ENCODE measurements at places on chromosomes 12 and 14.

- no peak for DNase-seq
Measured at GRCh38 chr12:12891881-12892355, 556 bp downstream of the GPRC5A start.

- DNase-seq = no peak
Measured at GRCh38 chr12:124716208-124717130, 147.2 kb downstream of the SCARB1 start.

DNA sequence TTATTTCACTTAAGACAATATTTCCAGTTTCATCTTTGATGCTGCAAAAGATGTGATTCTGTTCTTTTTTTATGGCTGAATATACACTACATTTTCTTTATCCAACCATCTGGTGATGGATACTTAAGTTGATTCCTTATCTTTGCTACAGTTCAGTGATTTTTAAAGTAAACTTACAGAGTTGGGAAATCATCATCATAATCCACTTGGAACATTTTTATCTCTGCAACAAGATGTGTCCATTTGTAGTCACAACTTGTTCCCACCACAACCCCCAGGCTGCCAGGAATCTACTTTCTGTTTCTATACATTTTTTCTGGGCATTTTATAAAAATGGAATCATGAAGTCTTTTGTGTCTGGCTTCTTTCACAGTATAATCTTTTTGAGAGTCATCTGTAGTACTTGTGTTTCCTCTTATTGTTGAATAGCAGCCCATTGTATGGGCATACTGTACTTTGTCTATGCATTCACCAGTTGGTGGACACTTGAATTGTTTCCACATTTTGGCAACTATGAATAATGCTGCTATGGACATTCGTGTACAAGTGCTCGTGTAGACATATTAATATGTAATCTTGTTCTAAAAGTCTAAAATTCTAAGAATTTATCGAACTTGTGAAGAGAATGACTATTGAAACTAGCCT lies 212.5 kb upstream of the DDHD1 start:
- no peak for DNase-seq

GRCh38 chr12:68102163-68102562 lies 57.4 kb downstream of the IFNG start:
- DNase-seq = no peak

- no peak for DNase-seq
Measured at GRCh38 chr12:23008623-23009022, 383.7 kb downstream of the ETNK1 start.

GRCh38 chr12:104909761-104910160 lies 48.3 kb downstream of the SLC41A2 start:
- DNase-seq = no peak

- DNase-seq = no peak
Measured at GRCh38 chr12:57235017-57235727, 5.7 kb downstream of the SHMT2 start.

DNA sequence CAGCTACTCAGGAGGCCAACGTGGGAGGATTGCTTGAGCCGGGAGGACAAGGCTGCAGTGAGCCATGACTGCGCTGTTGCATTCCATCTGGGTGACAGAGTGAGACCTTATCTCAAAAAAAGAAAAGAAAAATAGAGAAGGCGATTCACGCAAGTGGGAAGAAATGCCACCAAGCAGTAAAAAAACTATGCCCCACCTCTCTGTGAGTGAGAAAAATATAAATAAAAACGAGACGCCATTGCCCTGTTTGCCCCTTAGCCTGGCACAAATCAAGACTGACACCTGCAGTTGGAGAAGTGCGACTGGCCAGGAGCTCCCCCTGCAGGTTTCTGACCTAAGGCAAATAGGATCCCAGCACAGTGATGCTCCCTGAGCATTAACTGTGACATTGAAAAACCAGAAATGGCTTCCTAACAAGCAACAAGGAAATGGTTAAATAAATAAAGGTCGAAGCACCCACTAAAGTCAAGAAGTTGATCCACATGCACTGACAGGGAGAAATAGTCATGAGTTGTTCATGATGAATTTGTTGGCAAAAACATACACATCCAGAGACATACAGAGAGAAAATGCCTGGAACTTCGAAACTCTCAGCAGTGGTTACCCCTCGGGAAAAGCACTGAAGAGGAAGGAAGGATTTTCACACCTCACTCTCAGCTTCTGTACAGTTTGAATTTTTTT lies 21.1 kb downstream of the GSC start:
- DNase-seq = peak; percentile 9

- no peak for DNase-seq
Measured at GRCh38 chr14:58763210-58763609, 125.4 kb downstream of the DACT1 start.

DNA sequence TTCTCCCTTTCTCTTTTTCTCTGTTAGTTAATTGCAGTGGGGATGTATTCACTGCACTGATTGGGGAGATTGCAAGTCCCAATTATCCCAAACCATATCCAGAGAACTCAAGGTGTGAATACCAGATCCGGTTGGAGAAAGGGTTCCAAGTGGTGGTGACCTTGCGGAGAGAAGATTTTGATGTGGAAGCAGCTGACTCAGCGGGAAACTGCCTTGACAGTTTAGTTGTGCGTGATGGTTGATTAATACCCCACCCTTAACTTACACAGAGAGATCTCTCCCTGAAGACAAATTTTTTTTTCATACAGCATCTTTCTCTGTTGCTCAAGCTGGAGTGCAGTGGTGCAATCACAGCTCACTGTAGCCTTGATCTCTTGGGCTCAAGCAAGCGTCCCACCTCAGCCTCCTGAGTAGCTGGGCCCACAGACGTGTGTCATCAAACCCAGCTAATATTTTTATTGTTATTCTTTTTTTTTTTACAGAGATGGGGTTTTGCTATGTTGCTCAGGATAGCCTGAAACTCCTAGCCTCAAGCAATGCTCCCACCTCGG lies 4.6 kb downstream of the C1S start:
- DNase-seq = no peak

GRCh38 chr14:49957089-49957852 lies 64.4 kb downstream of the ARF6 start:
- no peak for DNase-seq

- DNase-seq = no peak
Measured at GRCh38 chr12:4091016-4091743, 182.4 kb upstream of the CCND2 start.

- DNase-seq = no peak
Measured at GRCh38 chr12:10705655-10706054, 17.5 kb downstream of the YBX3 start.

- no peak for DNase-seq
Measured at GRCh38 chr12:694734-695503, 31.7 kb upstream of the NINJ2 start.

GRCh38 chr12:64639466-64639865 lies 29.2 kb downstream of the RASSF3 start:
- DNase-seq = no peak

DNA sequence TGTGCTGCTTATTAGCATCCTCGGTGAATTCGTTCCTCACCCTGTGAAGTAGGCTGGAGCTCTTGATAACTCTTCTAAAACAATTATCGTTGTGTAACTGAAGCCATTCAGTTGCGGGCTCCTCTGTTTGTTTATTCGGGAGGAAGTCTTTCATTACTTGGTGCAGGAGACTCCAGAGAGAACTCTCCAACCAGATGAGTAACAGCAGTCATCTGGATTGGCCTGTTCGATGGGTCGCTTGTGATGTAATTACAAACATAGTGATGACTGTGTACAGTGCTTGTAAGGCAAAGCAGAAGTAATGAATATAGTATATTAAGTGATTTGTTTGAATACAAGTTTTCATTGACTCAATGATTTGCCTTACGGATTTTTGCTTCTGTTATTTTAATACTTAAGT lies 10.9 kb downstream of the ATP6V0A2 start:
- DNase-seq = no peak

DNA sequence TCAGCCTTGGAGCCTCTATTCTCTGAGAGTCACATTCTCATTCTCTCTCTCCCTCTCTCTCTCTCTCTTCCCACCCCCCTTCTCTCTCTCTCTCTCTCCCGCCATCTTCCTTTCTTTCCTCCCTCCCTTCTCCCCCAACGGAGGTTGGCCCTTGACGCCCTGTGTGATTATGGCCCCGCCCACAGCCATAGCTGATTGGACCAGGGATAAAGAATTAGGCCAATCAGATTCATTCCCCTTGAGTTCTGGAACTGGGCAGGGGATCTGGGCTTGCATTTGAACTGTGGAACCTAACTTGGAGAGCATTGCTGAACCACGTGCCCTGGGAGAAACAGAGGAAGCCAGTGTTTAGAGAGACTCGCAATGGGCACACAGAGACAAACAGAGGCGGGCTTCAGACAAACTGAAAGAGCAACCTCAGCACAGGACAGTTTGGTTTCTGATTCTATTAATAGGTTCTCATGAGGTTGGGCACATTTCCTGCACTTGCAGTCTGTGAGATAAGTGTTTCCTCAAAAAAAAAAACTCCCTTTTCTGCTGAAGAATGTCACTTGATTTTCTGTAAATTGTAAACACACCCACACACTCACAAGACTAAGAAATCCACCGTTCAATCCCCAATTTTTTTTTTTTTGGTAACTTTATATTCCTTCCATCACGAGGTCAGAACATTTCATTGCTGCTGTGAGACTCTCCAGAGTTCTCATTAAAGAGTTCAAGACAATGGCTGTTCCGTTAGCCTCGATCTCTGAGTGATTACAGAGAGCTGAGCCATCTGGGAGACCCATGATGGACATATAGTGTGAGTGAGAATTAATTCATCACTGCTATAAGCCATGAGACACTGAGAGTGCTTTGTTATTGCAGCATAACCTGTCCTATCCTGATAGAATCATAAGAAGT lies 3.5 kb upstream of the P2RX7 start:
- DNase-seq = peak; percentile 69

GRCh38 chr12:7293670-7294069 lies 10.2 kb upstream of the ACSM4 start:
- DNase-seq = no peak

Measured in MG63 (cell line).